Esophagus mucosa (tissue), 1 donor: ENCODE measurements at places on chromosomes 2 and 18.
A peak's percentile ranks its signal among the peaks of the same experiment; 100 is the strongest.

DNA sequence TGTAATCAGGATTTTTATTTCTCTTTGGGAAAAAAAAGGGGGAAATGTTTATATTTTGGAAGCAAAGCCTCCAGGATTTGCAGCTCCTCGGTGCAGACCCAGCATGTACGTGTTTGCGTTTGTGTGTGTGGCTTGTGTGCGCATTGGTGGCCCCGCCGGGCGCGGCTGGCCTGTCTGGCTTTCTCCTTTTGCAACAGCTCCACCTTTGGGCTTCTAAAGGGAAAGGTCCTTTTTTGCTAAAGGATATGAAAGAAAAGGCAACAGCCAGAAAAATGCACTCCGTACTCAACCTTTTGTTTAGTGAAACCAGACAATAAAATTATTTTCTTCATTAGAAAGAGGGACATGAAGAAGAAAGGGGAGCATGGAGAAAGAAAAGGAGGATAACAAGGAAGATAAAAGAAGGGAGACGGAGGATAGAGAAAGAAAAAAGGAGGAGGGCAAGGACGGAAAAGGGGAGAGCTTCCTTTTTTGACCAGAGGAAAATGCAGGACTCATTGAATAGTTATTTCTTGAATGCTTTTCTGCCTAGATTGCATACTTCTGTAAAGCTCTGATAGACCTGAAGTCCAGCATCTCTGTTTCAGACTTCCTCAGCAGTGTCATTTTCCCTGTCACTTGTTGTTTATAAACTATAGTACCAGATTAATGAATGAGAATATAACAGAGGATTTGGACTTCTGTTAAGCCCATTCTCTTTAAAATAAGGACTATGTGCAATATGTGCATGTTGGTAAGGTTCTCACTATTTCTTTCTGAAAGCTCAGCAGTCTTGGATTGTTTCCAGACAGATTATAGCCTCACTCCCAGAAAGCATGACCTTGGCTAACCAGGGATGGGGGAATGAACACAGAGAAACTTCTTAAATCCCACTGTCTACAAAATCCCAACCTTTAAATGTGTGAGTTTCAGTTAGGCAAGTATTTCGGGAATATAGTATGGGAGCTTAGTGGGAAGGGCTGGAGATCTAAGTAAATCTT lies 563.1 kb upstream of the PIK3C3 start:
- peak; percentile 52 for ATAC-seq

DNA sequence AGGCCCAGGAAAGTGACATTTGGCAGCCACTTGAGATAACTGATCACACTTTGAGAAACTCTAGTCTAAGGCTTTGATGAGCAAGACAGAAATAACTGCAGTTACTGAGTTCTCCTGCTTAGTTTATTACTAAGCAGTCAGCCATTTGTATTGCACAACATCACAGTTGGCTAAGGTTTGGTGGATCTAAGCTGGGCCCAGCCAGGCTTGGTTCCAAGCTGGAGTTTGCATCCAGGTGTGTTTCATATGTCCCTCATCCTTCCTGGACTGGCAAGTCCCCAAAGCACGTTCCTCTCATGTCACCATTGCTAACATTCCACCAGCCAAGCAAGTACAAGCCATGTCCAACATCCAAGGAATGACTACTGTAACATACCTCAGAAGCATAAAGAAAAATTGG lies 71.3 kb upstream of the ZNF532 start:
- peak; percentile 79 for ATAC-seq

DNA sequence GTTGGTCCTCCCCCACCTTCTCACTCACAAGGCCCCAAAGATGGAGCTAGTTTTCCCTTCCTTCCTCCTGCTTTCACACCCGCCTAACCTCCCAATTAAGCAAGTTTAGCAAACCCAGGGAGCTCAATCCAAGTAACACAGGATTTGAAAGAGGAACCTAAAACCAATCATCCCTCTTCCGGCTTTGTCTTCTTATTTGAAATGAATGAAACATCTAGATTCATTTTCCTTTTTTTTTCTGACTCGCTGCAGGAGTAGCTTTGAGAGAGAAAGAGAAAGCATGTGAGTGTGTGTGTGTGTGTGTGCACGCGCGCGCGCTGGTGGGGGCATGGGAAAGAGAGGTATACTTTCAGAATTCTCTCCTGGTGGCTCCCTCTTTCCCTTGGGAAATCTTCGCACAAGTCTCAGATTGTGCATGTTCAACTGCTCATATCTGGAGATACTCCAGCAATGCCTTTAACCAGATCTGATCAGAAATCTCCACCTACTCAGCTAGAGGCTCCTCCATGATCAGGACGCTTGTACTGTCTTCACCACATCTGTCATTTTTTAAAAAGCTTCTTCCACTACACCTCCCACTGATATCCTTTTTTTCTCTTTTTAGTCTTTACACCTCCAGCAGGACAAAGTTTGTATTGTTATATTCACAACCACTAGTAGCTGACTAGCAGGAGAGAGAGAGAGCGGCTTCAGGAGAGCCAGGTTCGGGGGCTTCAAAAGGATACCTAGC lies 1.7 kb downstream of the SLC8A1 start:
- no peak for ATAC-seq

- no peak for ATAC-seq
Measured at GRCh38 chr2:118527571-118527970, 319.9 kb downstream of the EN1 start.

- no peak for ATAC-seq
Measured at GRCh38 chr2:3045318-3045921, 332.2 kb downstream of the EIPR1 start.

DNA sequence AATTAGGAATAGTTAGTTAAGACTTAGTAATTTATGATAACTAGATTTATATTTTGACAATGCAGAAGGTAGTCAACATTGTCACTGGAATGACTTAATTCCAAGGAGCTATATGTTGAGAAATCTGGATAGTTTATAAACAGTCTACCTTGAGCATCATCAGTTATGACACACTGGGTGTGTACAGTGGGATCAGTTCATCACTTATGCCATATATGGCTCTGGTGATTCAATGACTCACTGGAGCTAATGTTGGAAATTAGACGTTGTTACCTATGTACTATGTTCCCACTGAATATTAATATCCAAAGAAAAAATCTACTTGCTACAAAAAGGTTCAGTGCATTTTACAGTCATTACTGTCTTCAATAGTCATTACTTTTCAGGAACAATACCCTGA lies 34.0 kb upstream of the ITPRID2 start:
- peak; percentile 99 for ATAC-seq

DNA sequence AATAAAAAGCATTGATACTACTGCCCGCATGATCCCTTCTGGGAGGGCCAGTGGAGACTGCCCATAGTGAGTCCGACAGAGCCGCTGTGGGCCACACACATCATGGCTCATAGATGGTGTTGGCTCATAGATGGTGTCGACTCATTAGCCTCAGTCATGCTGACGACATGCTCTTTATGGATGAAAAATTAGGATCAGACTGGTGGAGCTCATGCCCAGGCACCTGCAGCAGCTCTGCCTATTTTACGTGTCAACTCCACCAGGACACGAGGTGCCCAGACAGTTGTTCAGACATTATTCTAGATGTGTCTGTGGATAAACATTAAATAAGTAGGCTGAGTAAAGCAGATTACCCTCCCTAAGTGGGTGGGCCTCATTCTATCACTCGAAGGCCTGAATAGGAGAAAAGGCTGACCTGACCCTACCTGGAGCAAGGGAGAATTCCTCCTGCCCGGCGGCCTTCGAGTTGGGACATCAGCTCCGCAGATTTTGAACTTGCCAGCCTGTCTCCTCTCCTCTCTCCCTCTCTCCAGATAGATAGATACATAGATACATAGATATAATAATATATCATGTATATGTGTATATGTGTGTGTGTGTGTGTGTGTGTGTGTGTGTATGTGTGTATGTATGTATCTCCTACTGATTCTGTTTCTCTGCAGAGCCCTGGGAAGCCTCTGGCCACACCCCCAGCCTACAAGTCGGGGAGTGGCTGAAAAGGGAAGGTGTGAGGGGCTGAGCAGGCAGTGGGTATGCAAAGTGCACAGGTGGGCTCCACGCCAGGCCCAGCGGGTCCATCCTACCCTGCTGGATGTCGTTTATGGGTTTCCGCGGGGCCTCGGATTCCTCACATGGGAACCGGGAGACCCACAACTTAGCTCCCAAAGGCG lies 13.6 kb upstream of the TEX51 start:
- no peak for ATAC-seq
